ENCODE measurements at places on chromosomes 4 and X. TPM values are rescaled to one million over a fixed set of nuclear protein-coding genes. Genes with fewer than 3 reads are reported as not detected.

- DNase-seq, result no peak
These were observed 11.5 kb downstream of the PPP2R2C start for GRCh38 chr4:6460876-6461275.

DNA sequence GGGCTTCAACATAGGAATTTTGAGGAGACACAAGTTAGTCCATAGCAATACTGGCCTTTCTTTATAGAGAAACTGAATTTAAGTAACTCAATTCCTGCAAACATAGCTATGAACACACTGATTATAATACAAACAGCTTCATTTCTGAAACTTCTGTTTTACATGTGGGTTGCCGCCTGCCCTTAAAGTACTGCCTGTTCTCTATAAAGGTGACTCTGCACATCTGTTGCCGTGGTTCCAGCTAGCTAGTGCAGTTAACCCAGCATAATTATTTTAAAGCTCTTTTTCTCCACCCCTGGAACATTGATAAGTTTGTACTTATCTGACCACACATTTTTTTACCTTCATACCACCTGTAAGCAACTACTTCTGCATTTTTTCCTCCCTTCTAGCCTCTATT lies 177.6 kb downstream of the NWD2 start:
- no peak for DNase-seq

- DNase-seq, result no peak
These were observed 470.9 kb upstream of the ADGRL3 start for GRCh38 chr4:60729194-60729593.

DNA sequence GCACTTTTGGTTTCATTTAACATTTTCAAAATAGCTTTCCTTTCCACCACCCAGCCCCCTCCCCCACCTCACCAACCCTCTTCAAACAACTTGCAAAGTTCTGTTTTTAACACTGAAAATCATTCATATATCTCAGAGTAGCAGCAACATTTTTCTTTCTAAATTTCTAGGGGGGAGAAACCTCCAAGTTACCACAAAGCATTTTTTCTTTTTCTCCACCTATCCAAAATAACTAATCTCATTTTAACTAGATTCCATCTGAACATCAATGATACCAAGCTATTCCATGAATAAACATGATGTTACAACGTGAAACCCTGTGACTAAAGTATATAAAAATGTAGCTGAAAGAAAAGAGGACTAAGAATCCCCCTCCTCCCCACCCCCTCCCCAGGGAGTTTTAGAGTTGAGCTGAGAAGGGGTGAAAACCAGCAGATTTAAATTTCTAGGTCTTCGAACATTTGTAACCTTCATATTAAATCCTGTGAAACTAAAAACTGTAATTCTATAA lies 5.2 kb downstream of the LDB2 start:
- DNase-seq, result no peak

DNA sequence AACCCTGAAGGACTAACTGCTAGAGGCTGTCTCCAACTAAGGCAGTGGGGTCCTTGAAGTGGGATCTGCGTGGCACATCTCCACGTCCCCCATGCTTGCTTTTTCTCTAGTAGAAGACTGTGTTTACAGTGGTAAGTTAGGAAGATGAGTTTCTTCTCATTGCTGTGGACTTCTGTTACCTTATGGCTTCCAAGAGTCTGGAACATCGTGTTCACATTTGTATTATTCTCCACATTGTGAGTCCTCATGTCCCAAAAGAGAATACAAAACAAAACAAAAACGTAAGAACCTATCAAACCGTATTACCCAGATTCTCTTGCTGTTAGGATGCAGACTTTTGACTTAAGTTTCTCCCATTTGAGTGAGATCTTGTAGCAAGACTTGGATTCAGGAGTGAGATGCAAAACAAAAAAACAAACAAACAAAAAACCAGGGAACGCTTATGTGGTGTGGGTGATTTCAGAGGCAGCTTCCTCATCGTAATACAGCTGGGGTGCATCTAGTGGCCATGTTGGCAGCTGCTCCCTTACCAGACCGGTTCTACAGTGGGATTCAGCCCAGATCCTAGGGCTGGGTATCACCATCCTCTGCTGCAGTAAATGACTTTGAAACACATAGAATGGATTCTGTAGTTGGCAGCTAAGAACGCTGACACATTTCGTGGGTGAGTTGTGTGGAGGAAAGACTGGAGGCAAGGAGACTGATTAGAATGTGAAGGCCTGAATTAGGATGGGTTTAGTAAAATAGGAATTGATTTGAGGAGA lies 41.3 kb downstream of the TMEM131L start:
- DNase-seq, result no peak

DNA sequence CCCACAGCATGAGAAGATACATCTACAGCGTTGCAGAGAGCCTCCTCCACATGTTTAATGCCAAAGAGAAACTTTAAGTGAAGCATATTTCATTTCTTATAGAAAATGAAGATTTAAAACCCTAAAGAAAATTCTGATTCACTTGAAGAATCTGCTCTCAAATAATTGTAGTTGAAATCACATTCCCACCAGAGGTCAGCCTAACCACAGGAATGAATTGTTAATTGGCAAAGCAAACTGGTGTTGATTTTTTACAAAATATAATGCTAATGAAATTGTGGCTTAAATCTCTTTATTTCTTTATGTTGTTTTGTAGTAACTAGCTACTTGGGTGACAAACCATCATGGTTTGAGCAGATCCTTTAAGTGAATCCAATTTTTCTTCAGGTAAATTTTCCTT lies 31.1 kb upstream of the WDR17 start:
- peak; percentile 27 for DNase-seq

DNA sequence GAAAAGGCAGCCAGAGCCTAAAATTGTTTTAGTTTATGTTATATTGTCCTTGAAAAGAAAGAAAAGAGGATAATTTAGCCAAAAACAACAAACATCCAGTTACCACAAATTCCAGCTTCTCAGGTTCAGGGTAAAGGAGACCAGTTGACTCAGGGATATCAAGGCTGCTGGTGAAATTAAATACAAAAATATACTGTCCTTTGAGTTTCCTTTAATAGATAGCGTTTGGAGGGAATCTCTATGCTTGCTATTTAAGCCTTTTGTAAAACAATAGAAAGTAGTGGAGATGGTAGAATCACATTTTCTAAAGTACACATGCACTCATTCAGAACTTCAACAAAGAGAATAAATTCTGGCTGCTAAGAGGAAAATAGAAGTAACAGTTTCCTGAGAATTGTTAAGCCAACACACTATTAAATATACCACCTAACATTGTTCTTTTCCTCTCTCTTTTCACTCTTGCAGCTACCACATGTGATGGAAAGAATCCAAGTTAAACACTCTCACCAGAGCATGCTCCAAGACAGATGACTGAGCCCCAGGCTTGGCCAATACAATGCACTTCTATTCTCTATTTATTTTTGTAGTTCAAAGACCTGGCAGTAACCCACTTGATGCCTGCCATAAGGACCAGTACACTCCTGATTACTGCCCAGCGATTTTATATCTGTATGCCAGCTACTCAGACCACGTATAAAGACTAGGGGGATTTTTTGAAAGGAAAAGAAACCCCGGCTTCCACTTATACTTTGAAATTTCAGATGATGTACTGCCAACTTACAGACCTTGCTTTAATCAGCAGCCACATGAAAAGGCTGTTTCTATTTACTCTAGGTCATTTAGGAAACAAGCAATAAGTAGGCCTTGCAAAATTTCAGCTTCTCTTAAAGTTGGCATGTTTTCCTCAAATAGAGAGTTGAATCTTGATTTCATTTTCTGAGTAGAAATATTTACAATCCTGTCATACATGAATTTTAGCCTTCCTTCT lies 756.9 kb downstream of the FAT4 start:
- no peak for DNase-seq

The UBE2A gene
- 44.9 TPM for total RNA-seq

The SORBS2 gene
- total RNA-seq, result 0.34 TPM

The LRCH2 gene
- not detected for total RNA-seq

The UGT2B10 gene
- total RNA-seq, result 0.27 TPM

DNA sequence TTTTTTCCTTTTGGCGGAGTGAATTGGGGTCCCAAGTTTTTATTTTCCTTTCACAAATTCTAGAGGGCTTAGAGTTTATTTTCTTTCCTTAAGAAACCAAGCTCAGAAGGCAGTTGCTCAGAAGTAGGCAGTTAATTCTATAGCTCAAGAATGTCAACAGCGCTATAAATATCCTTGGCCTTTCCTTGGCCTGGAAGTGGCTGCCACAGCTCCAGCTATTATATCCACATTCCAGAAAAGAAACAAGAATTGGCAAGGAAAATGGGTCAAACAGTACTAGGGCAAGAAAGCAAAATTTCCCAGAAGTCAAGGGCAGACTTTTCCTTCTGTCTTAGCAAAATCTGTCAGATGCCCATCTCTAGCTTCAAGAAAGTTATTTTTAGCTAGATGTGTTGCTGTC lies 31.0 kb downstream of the SLC10A6 start:
- DNase-seq, result no peak

GRCh38 chrX:30217465-30217864 lies 2.1 kb downstream of the MAGEB2 start:
- DNase-seq, result no peak

DNA sequence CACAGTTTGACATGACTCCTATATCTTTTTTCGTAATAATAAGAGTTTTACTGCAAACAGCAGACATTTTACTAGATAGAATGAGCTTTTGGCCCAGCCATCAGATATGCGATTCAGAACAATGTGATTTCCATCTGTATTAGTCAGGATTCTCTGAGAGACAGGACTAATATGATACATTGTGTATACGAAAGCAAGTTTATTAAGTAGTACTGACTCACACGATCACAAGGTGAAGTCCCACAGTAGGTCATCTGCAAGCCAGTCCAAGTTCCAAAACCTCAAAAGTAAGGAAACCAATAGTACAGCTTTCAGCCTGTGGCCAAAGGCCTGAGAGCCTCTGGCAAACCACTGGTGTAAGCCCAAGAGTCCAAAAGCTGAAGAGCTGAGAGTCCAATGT lies 24.1 kb downstream of the CXCL8 start:
- no peak for DNase-seq

- no peak for DNase-seq
These were observed 13.1 kb upstream of the EOLA1 start for GRCh38 chrX:149527705-149528104.

GRCh38 chrX:154354013-154354412 lies 20.4 kb downstream of the FLNA start:
- no peak for DNase-seq

DNA sequence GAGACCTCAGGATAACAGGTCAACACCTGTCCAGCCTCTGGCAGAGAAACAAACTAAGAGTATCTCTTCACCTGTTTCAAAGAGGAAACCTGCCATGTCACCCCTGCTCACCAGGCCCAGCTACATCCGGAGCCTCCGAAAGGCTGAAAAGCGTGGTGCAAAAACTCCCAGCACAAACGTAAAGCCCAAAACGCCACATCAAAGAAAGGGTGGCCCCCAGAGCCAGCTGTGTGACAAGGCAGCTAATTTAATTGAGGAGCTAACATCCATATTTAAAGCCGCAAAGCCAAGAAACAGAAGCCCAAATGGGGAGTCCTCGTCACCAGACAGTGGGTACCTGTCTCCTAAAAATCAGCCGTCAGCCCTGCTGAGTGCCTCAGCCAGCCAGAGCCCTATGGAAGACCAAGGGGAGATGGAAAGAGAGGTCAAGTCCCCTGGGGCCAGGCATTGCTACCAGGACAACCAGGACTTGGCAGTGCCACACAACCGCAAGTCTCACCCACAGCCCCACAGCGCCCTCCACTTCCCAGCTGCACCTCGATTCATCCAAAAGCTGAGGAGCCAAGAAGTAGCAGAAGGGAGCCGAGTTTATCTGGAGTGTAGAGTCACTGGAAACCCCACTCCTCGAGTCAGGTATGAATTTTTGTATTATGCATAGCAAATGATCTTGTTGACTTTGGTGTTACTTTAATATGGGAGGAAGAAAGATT lies 15.1 kb downstream of the PALLD start:
- DNase-seq, result no peak

The EREG gene
- total RNA-seq, result 498 TPM

- DNase-seq, result no peak
These were observed 2.1 kb downstream of the KLHL34 start for GRCh38 chrX:21655901-21656586.
